ENCODE measurements at places on chromosomes 11 and 22.

GRCh38 chr11:125165843-125166763 is 1.6 kb downstream of the PKNOX2 start:
- DNase-seq, result no peak

GRCh38 chr11:33919645-33920044 is 27.8 kb upstream of the LMO2 start:
- DNase-seq, result no peak

DNA sequence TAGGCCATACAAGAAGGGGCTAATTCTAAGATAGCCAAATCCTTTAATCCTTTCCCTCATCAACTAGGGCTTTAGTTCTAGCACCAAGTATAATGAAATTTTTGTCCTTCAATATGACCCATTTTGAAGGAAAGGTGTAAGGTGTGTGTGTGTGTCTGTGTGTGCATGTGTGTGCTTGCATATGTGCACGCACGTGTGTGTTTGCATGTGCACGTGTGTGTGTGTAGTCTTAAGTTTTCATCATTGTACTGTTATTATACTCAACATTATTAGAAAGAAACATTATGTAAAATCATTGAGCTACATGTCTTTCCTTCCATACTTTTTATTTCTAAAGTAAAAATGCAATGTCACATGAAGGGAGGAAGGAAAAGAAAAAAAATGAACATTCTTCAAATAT is 547.7 kb downstream of the FAM181B start:
- DNase-seq, result no peak

GRCh38 chr11:84455691-84456090 is 1169.5 kb upstream of the CCDC90B start:
- DNase-seq, result no peak

GRCh38 chr11:128757235-128757711 is 63.4 kb downstream of the FLI1 start:
- DNase-seq, result no peak

- DNase-seq, result no peak
Observed at GRCh38 chr22:33300165-33300564, 242.0 kb upstream of the SYN3 start.

DNA sequence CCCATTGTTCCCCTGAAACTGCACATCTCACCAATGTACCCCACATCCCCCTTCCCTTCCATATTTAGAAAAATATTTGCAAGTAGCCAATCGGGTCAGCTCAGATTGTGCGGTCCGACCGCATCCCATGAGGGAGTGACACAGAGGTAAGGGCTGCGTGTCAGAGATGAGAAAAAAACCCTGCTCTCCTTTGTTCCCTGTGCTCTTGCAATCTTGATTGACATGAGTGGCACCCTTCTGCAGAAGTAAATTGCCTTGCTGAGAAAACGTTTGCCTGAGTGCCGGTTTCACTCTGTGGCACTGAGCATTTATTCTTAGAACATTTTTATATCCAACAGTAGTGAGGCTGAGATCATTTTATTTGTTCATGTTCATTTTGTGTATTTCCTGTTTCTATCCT is 81.6 kb upstream of the CCDC90B start:
- no peak for DNase-seq

GRCh38 chr11:128467041-128467440 is 120.3 kb downstream of the ETS1 start:
- no peak for DNase-seq

DNA sequence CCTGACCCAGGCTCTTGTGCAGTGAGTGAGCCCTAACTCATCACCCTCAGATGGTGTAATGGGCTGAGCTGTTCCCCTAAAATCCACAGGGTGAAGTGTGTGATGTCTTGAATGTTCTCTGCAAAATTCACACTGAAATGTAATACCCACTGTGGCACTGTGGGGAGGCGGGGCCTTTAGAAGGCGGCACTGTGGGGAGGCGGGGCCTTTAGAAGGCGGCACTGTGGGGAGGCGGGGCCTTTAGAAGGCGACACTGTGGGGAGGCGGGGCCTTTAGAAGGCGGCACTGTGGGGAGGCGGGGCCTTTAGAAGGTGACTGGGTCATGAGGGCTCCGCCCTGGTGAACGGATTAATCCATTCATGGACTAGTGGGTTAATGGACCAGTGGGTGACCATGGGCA is 33.0 kb downstream of the CHID1 start:
- DNase-seq, result no peak

- no peak for DNase-seq
Observed at GRCh38 chr11:62687508-62688396, 1.6 kb downstream of the LRRN4CL start.

GRCh38 chr11:102622258-102622657 is 2.9 kb downstream of the MMP20 start:
- no peak for DNase-seq

- DNase-seq, result no peak
Observed at GRCh38 chr11:85766721-85767161, 44.2 kb downstream of the SYTL2 start.

GRCh38 chr22:32204856-32205722 is at the start of gene RFPL2:
RFPL2 (minus strand) TSS chr22:32205073; CDS start chr22:32202451, 2,622 bp downstream.
- DNase-seq, result peak; percentile 64

- no peak for DNase-seq
Observed at GRCh38 chr11:86047275-86047991, 21.5 kb downstream of the PICALM start.

- DNase-seq, result no peak
Observed at GRCh38 chr11:83720675-83721074, 434.5 kb upstream of the CCDC90B start.

GRCh38 chr11:118304568-118305248 is at the start of gene CD3E:
CD3E (plus strand) TSS chr11:118304730; CDS start chr11:118304953, 223 bp downstream.
- no peak for DNase-seq

DNA sequence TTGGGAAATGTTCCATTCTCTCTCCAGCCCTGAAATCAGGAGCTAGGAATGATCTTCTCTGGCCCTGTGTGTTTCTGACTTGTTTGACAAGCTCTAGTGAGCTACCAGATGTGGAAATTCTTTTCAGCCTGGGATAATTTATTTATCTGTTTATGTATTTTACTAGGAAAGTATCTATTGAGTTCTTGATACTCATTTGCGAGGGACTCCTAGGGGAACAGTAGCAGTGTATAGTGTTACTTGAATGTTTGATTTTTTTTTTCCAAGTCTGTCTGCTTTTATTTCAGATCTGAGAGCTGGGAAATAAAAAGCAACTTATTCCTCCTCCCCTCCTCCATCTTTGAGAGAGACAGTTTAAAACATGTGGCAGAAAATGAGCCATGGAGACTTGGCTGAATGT is 92.5 kb downstream of the ALX4 start:
- no peak for DNase-seq

DNA sequence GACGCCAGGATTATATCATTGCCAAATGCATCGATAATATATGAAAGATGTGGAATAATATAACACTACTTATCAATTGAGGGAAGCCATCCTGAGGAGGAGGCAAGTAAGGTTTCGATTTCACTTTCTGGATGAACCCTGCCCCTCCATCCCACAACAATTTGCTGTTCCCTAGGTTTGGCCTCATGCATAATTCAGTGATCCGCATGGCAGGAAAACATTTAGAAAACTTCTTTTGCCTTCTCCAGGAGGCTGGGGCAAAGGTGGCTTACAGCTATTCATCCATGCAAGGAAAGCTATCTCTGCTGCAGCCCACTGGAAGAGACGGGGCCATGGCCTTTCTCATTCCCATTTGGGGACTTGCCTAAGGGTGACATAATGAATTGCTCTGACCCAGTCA is 489.4 kb upstream of the CADM1 start:
- DNase-seq, result no peak

DNA sequence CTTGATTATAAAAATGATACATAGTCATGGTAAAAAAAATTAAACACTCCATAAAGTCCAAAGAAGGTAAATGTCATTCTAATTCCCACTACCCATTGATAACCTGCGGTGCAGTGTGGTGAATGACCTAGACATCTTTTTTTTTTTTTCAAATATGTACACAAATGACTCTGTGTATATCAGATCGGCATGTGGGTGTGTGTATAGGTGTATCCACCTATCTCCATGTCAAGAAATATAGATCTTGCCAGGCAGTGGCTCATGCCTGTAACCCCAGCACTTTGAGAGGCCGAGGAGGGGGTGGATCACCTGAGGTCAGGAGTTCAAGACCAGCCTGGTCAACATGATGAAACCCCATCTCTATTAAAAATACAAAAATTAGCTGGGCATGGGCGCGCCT is 18.4 kb upstream of the CBX6 start:
- DNase-seq, result no peak

- DNase-seq, result no peak
Observed at GRCh38 chr11:128238521-128239265, 348.7 kb downstream of the ETS1 start.

DNA sequence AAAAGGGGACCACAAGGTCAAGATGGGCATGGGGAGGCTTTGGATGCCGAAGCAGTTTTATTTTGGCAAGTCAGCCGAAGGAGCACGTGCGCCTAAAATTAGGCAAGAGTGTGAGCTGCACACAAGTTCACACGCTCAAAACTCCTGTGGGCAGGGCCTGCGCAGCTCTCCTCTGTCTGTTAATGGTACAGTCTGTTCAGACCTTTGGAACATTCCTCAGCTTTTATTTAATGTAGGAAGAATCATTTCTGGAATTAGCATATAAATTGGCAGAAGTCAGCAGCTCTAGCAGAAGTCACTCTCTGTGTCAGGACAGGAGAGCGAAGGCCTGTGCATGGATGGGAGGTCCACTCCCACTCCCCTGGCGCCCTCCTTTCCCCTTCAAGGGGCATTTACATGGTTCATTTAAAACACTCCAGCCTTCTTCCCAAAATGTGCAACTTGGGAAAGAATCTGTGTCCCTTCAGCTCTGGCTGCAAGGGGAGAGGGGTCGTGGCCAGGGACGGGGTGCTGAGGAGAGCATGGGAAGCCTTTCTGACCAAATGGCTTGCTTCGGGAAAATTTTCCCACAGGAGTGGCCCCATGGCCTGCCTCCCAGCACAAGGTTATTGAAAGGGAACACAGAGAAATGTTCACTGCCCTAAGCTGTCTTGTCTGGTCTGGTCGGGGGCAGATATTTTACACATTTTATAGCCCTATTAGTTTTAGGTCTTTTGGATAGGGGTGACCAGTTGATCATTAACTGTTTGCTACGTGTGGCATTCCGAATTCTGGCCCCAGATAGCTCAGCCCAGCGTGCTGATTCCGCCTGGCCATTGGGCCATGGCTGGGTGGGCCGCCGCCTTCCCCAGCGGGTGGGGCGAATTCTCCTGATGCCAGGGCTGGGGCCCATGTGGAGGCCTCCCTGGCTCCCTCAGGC is 43.9 kb upstream of the SMIM38 start:
- DNase-seq, result no peak

DNA sequence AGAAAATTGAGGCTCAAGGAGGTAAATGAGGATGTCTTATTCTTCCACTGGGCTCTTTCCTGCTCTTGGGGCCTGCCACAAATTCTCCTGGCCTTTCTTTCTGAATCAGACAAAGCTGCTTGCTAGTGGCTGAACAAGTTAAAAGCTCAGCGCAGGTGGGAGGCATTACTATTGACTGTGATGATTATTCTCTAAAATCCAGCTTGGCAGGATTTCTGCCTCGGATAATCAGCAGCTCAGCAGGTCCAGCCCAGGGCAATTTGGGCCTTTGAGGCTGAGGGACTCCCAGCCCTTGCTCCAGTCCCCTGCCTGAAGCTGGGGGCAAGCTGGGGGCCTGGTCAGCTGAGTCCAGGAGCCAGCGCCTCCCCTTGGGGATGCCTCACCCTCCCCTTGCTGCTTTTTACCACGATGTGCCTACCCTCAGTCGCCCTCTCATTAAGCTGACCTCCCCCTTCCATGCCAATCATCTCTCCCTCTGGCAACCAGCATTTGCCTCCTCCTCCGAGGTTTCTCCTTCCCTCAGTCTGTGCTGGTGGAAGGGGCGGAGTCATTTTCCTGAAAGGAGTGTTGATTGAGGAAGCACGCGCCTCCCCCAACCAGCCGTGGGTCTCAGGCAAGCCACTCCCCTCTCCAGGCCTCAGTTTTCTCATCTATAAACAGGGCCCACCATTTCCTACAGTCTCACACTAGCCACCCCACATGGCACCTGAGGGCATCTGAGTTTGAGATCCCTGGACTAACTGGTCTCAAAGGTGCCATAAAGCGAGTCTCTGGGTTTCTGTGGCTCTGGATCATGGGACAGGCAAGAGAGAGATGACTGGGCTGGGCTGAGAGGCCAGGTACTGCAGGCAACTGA is 60.6 kb upstream of the PRDM11 start:
- no peak for DNase-seq

DNA sequence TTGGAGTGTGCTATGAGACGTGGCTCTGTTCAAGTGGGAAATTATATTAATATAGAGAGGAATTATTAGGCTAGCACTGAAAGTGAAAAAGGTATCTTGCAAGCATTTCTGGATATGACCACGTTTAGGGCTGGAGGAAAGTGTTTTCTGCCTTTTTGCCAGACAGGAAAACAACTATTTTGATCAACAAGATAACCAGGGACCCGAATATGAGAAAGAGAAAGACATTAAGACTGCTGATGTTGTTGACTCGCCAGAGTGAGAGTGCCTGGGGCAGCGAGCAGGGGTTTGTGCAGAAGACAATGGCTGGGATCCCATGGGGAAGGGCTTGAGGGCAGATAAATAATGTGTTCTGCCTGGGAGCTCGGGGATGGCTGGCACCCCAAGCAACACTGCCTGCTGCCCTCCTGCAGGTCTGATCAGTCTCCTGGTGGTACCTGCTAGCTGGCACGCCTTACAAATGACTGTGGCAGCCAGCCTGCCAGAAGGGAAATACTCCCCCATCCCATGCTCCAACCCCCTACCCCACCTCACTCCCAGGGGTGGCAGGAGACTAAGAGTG is 23.1 kb upstream of the CHST1 start:
- no peak for DNase-seq

GRCh38 chr11:6623391-6624363 is 4.5 kb upstream of the TPP1 start:
- DNase-seq, result no peak

GRCh38 chr11:117384045-117384444 is 56.4 kb downstream of the CEP164 start:
- DNase-seq, result no peak

DNA sequence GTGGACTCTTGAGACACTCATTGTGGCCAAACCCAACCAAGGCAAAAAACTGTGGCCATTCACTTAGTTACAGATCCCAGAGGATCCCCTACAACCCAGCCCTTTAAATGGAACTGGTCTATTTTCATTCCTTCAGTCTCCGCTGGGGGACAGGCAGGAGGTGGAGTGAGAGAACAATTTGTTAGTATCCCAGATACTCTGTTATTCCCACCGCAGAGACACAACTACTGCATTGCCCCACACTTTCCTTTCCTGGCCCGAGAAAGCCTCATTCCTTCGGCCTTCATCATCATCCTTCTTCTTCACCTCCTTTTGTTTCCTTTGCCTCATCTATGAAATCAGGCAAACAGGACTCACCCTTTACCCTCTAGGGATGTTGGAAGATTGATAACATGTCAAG is 191.1 kb downstream of the NTM start:
- no peak for DNase-seq

GRCh38 chr11:12188548-12189317 is 78.3 kb downstream of the MICAL2 start:
- DNase-seq, result no peak

DNA sequence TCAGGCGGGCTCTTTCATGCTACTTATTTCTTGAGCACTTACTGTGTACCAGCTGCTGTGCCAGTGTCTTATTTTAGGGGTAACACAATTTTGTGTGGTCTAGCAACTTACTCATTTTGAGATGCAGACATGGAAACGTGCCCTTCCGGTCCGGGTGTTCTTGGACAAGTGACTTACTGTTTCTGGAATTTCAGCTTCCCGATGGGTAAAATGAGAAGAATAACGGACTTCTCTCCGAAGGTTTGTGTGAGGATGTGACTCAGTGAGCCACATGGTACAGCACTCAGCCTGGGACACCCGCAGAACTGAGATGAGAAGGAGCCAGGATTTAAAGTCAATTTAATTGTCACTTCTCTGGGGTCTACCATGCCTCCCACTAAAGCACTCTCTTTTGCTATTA is 114.5 kb upstream of the SYT13 start:
- DNase-seq, result no peak

All from SHP77 treated with DMSO at 0.1 percent for 48 hours (cell line).